ENCODE measurements at places on chromosomes 11 and 22.

- no peak for DNase-seq
Measured at GRCh38 chr22:46833228-46833627, 70.8 kb downstream of the TBC1D22A start.

- no peak for DNase-seq
Measured at GRCh38 chr11:69277074-69277809, 16.7 kb upstream of the MYEOV start.

GRCh38 chr22:31045900-31046538 lies 35.1 kb upstream of the SMTN start:
- DNase-seq = no peak

- DNase-seq = no peak
Measured at GRCh38 chr11:66815646-66816045, 27.6 kb upstream of the RCE1 start.

DNA sequence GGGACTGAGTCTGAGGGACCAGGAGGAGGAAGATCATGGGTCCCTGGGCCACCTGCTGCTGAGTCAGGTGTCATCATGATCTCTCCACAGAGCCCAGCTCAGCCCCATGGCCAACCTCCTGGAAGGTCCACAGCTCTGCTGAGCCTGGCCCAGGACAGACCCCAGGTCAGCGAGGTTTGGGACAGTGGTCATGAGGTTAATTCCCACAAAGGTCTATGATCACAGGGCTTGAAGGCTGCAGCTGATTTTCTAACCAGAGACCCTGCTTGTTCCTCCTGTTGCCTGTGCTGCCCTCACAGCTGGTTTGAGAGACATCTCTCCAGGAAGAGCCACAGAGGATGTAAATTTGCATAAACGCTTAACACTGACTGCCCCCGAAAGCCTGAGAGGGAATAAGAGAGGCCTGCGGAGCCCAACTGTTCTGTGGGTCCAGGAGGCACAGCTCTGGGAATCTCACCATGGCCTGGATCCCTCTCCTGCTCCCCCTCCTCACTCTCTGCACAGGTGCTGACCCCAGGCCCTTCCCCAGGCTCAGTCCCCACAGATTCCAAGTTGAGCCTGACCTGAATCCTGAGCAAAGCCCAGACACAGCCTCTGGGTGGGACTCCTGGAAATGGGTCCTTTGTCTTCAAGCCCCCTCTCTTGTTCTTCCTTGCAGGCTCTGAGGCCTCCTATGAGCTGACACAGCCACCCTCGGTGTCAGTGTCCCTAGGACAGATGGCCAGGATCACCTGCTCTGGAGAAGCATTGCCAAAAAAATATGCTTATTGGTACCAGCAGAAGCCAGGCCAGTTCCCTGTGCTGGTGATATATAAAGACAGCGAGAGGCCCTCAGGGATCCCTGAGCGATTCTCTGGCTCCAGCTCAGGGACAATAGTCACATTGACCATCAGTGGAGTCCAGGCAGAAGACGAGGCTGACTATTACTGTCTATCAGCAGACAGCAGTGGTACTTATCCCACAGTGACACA lies 102.8 kb downstream of the GGTLC2 start:
- DNase-seq = no peak

DNA sequence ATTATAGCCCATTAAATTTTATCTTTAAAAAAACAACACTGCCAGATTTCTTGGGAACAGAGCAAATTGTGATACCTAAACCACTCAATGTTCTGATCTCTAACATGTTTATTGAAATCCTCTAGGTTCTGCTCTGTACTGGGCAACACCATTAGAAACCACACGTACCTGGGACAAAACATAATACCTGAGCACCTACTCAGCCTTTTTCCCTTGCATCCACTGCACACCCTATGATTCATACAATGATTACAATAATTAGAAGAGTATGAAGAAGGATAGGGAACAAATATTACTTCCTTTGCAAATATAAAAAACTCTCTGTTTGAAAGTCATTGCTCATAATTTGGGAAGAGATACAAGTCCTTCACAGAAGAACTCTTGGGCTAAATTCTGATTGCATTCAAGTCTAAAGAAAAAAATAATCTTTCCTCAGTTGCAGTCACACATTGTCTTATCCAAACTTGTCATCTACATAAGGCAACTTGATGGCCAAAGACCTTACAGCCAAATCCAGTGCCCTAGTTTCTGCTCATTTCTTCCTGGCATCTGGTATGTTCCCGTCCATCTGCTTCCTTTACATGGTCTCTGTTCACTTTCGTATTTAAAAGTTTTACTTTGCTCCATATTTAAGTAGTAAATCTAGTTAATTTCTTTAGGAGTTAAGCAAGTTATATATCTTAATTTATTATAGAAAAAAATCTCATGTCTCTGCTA lies 407.4 kb downstream of the LRRC4C start:
- no peak for DNase-seq

GRCh38 chr22:26483043-26483438 lies 542 bp downstream of the HPS4 start:
- DNase-seq = no peak

- DNase-seq = no peak
Measured at GRCh38 chr22:37802310-37803194, 5.2 kb upstream of the GCAT start.

- no peak for DNase-seq
Measured at GRCh38 chr11:3195251-3196160, 23.1 kb downstream of the MRGPRG start.

- no peak for DNase-seq
Measured at GRCh38 chr11:8101421-8101820, 20.4 kb downstream of the TUB start.

All from activated T-helper 1 cell treated with Interleukin-2 at 50 U/mL for 16 hours (primary cell).